ENCODE measurements at places on chromosomes 3 and 15.

- no peak for DNase-seq
These were observed 58.9 kb downstream of the MECOM start for GRCh38 chr3:169604568-169604967.

- DNase-seq, result peak; percentile 84
These were observed 93.9 kb downstream of the PLOD2 start for GRCh38 chr3:146067048-146067447.

DNA sequence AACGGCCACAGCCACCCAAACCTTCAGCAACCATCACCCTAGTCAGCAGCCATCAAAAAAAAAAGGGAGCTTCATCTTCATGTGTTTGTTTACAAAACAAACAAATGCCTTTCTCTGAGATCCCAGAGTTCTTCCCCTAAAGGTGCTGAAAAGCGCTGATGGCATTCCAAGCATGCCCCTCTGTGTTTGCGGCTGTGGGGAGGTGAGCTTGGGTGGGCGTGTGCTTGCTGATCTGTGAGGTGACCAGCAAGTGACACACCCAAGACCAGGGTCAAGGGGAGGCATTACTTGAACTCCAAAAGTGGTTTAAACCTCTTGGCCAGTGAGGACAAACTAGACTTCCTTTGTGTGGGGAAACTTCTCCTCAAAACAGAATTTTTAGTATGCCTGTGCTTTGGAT, 81.5 kb downstream of the DHX36 start:
- DNase-seq, result no peak

DNA sequence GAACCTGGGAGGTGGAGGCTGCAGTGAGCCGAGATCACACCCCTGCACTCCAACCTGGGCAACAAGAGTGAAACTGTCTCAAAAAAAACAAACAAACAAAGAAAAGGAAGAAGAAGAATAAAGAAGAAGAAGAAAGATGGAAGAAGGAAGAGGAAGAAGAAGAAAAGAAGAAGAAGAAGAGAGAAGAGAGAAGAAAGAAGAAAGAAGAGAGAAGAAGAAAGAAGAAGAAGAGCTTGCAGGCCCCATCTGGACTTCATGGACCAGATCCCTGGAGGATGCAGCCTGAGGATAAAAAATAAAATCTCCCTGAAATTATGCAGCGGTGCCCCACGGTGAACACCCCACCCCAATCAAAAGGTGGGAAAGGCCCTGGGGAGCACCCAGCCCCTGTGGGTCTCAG, 8.8 kb upstream of the MESP1 start:
- DNase-seq, result no peak

- DNase-seq, result no peak
These were observed 55.8 kb downstream of the CMSS1 start for GRCh38 chr3:99873269-99874102.

DNA sequence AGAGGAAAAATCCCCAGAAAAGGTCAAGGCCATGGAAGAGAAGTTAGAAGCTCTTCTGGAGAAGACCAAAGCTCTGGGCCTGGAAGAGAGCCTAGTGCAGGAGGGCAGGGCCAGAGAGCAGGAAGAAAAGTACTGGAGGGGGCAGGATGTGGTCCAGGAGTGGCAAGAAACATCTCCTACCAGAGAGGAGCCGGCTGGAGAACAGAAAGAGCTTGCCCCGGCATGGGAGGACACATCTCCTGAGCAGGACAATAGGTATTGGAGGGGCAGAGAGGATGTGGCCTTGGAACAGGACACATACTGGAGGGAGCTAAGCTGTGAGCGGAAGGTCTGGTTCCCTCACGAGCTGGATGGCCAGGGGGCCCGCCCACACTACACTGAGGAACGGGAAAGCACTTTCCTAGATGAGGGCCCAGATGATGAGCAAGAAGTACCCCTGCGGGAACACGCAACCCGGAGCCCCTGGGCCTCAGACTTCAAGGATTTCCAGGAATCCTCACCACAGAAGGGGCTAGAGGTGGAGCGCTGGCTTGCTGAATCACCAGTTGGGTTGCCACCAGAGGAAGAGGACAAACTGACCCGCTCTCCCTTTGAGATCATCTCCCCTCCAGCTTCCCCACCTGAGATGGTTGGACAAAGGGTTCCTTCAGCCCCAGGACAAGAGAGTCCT, 9.0 kb downstream of the MAP1A start:
- DNase-seq, result no peak

GRCh38 chr3:169581633-169582032, 81.9 kb downstream of the MECOM start:
- peak; percentile 11 for DNase-seq

DNA sequence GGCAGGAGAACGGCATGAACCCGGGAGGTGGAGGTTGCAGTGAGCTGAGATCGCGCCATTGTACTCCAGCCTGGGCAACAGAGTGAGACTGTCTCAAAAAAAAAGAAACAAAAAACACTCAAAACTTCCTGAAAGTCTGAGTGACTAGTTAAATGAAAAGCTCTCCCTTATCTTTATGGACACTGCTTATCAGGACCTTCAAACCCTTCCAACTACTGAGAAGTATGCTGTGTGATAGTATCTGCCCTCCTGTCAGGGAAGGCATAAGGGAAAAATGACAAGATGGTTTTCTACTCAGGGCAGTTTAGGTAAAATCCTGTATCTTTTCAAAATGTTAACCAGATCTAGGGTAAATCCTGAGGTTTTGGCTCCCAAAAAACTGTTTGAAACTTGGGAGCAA, 21.8 kb downstream of the EMC7 start:
- no peak for DNase-seq

GRCh38 chr3:26141296-26141695, 351.4 kb downstream of the OXSM start:
- no peak for DNase-seq

GRCh38 chr3:10555263-10555662, 49.9 kb upstream of the ATP2B2 start:
- DNase-seq, result no peak

DNA sequence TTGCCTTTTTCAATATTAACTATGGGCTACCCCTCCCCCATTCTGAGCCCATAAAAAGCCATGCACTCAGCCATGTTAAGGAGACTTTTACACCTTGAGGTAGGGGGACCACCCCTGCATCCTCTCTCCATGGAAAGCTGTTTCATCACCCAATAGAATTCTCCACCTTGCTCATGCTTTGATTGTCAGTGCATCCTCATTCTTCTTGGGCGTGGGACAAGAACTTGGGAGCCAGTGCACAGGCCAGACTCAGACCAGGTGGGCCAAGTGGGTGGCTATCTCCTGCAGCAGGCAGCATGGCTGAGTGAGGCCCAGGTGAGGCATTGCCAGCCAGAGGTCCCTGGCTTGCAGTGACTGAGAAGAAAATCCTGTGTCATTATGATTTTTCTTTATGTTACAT, 357.4 kb upstream of the CDIN1 start:
- DNase-seq, result no peak

DNA sequence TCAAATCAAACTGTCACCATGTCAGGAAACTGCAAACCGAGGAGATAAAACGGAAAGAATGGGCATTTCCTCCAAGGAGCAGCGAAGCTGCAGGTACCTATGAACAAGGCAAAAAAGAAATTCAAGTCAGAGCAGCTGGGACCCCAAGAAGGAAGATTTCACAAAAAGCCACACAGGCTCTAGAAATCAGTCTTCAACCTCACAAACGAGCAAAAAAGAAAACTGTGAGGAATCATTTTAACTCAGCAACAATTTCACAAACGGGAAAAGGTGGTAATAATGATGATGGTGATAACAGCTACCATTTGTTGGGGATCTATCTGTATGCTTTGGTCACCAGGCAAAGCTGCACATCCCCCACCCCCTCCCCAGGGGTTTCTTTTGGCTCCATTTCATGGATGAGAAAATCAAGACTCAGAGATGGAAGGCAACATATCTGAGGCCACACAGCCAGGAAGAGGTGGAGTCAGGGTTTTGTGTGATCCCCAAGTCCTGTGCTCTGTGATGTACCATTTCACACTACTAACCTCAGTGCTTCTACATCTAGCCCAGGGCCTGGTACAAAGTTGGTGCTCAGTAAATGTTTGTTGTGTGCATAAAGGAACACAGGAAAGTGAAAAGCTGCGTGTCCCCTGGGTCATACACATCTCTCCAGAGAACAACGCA, 109.9 kb downstream of the IQSEC1 start:
- no peak for DNase-seq

- no peak for DNase-seq
These were observed 203.8 kb upstream of the FEZF2 start for GRCh38 chr3:62577153-62577552.

GRCh38 chr3:20146301-20146700, 39.7 kb downstream of the SGO1 start:
- DNase-seq, result no peak

- no peak for DNase-seq
These were observed 50.3 kb downstream of the MECOM start for GRCh38 chr3:169613053-169613803.

- no peak for DNase-seq
These were observed 75.6 kb upstream of the CACNA2D3 start for GRCh38 chr3:54046641-54047214.

DNA sequence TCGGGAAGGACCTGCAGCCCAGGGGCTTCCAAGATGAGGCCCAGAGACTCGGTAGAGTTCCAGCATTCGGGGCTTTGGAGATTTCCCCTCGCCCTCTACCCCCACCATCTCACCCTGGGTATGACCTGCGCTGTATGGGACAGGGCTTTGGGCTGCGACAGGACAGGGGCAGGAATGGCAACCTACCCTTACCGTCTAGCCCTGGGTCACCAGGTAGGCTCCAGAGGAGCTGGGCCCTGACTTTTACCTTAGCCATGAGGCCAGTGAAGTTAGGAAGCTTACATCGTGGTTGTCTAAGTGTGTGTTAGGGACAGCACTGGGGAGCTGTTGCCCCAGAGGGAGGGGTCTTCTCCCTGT, 683 bp downstream of the PPM1M start:
- no peak for DNase-seq

GRCh38 chr3:82509951-82510603, 748.6 kb upstream of the GBE1 start:
- DNase-seq, result no peak

- no peak for DNase-seq
These were observed 35.7 kb upstream of the POLG start for GRCh38 chr15:89370120-89370977.

DNA sequence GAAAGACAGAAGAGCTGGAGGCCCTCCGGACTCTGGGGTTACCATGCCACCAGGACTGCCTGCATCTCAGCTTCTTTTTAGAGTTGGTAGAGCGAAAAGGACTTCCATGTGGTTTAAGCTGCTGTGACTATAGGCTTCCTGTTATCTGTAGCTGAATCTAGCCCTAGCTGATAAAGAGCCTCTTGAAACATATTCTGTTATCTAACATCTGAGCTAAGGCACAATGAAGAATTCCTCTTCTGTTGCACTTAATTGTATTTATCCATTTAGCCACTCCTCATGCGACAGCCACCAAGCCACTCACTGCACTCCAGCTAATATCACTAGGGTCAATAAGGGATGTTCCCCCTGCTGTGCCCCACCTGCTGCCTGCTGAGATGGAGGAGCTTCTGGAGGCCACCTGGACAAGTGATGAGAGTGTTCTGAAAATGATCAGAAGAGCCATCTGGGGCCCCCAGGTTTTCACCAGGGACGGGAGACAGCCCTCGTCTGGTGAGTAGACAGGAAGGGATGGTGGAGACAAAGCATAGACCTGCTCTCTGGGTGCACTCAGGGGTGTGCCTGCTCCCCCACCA, 94.6 kb upstream of the PLXNA1 start:
- no peak for DNase-seq

- DNase-seq, result peak; percentile 21
These were observed 517 bp downstream of the TMA7 start for GRCh38 chr3:48440590-48440958.

DNA sequence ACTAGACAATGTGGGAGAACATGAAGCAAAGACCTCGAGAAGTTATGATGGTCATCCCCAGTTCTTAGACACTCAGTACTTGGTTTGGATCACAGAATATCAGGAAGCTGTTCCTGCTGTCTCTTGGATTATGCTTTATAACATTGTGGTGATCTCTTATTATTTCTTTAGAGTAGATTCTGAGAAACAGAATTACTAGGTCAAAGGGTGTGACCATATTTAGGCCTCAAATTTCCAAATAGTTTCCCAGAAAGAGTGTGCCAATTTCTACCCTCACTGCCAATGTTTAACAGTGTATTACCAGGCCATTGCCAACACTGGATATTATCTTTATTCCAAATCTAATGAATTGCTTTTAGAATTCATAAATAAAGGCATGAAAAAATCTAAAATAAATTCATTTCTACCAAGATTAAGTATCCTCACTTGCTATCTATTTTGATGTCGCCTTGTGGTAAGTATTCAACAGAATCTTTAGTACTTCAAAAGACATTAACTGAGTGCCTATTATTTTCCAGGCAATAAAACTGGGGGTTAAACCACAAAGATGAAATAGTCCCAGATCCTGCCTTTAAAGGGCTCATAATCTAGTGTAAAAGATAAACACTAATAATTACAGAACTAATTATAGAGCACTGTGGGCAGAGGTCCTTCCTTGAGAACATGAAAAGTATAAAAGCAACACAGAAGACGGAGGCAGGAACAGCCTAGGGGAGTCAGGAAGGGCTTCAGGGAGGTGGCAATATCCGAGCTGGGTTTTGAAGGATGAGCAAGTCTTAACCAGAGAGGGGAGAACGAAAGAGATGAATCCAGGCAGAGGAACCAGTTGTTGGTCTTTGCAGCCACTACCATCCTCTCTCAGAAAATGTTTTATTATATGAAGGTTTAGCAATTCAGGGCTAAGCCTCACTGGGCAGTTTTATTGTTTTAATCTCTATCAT, 86.8 kb downstream of the IGF2BP2 start:
- DNase-seq, result no peak

GRCh38 chr3:58868097-58868779, 181.6 kb downstream of the CFAP20DC start:
- DNase-seq, result no peak

DNA sequence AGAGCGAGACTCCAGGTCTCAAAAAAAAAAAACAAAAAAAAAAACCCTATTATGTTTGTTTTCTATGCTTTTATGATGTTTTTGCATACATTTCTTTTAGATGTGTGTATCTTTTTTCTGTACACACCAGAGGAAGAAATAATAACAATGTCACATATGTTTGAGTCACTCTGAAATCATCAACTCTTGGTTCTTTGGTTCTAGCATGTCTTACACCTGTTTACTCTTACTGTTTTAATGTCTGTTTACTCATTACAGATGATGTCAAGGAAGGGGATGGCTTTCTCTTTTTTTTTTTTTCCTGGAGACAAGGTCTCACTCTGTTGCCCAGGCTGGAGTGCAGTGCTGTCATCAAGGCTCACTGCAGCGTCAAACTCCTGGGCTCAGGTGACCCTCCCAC, 24.1 kb downstream of the RHOA start:
- DNase-seq, result no peak

GRCh38 chr15:40003116-40003916, 35.7 kb downstream of the SRP14 start:
- no peak for DNase-seq

DNA sequence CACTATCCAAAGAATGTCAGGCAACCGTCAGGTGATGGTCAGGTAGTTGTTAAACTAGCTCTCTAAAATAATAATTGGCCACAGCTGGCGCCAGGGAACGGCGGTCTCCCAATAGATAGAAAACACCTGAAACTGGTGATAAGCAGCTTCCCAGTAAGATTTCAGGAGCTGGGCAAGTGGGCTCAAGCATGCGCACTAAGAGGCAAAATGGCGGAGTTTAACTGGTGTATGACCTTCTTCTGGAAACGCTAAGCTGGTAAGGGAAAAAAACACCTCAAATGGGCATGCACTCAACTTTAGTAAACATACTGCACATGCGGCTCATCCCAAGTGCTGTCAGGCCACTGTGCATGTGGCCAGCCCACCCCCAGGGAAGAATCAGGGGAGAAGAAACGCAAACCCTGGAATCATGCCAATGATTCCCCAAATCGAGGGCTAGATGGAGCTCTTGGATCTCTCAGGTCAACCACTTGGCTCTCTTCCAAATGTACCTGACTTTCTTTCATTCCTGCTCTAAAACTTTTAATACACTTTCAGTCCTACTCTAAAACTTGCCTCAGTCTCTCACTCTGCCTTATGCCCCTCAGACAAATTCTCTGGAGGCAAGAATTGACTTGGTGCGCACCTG, 195.0 kb downstream of the ZNF621 start:
- no peak for DNase-seq

All from EL (cell line).